ENCODE measurements at places on chromosomes 13 and 19.

DNA sequence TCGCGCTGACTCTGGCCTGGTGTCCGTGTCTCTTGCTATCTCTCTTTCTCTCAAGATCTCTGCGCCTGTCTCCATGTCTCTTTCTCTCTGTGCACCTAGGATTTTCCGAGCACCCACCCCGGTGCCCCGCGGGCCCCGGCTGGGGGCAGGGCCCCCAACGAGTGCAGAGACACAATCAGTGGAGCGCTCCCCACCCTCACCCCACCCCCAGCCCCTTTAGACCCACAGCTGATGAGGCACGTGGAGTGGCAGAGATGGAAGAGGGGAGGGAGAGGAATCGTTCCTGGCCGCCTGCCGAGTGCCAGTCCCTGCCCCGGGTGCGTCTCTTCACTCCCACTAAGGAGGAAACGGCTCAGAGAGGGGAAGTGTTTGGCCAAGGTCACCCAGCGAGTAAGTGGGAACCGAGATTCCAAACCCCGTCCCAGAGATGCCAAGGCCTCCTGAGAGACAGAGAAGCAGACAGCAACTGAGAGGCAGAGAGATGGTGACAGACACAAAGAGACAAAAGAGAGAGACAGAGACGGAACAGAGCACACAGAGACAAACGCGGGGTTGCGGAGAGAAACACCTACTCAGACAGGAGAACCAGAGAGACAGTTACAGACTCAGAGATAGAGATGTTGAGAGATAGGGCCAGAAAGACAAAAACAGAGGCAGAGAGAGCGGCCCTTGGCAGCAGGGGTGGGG, 626 bp upstream of the BCL3 start:
- DNase-seq: no peak

DNA sequence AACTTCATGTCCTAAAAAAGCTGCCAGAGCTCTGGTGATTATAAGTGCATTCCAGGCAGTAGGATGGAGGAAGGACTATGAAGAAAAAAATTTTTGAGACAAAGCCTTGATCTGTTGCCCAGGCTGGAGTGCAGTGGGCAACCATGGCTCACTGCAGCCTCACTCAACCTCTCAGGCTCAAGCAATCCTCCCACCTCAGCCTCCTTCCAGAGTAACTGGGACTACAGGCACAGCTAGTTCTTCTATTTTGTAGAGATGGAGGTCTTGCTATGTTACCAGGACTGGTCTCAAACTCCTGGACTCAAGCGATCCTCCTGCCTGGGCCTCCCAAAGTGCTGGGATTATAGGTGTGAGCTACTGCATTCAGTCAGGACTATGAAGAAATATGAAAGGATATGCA, 161.2 kb downstream of the IRS2 start:
- DNase-seq: no peak

- no peak for DNase-seq
These were observed 56.9 kb downstream of the LACC1 start for GRCh38 chr13:43936647-43937046.

DNA sequence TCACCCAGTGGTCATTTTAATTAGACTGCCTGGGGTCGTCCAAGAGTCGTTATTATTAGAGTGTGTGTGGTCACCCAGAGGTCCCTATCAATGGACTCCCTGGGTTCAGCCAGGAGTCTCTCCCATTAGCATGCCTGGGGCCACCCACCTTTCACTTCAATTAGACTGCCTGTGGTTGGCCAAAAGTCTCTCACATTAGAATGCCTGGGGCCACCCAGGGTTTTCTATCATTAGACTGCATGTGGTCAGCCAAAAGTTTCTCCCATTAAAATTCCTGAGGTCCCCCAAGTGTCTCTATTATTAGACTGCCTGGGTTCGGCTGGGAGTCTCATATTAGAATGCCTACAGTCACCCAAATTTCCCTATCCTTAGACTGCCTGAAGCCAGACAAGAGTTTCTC, 1472.6 kb downstream of the UQCRFS1 start:
- no peak for DNase-seq

- no peak for DNase-seq
These were observed 54.1 kb downstream of the ABCC4 start for GRCh38 chr13:95247171-95247570.

GRCh38 chr19:44753932-44754749, 5.6 kb downstream of the BCL3 start:
- peak; percentile 61 for DNase-seq

- no peak for DNase-seq
These were observed 9.9 kb upstream of the C5AR2 start for GRCh38 chr19:47322058-47322457.

DNA sequence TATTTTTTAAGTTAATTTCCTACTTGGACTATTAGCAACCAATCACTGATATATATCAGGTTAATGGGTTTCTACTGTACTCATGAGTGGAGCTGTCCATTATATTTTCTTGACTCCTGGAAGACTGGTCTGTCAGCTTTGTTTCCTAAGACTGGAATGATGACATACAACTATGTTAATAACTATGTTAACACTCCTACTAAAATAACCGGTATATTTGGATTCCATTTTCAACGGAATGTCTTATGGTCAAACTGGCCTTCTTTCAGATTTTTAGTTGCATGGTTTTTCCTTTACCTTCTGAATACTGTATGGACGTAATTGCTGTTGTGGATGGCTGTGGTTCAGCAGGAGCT, 45.8 kb upstream of the GPI start:
- DNase-seq: no peak

GRCh38 chr13:112124141-112124540, 57.2 kb downstream of the SOX1 start:
- no peak for DNase-seq

DNA sequence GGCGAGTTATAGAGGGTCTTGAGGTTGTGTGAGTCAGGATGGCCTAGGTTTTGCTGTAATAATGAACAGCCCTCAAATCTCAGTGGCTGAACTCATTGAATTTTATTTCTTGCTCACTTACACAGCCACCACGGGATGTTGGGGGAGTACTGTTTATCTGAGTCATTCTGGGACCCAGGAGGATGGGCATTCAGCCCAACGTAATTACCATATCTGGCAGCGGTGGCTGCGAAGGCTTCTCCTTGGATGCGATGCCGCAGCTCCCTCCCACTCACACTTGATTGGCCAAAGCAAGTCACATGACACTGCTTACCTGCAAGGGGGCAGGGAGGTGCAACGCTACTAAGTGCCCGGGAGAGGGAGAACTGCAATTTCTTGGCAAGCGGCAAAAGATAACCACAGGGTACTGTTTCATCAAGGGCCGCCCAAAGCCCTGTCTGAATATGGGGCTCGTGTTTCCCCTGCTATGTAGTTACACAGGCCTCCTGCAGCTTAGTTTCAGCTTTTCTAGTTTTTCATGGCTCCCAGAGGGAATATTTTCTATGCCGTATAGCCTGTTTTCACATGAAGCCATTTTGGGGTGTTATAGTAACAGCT, 19.9 kb downstream of the ZSWIM9 start:
- no peak for DNase-seq

- no peak for DNase-seq
These were observed 5.9 kb upstream of the ARL11 start for GRCh38 chr13:49622174-49622946.

DNA sequence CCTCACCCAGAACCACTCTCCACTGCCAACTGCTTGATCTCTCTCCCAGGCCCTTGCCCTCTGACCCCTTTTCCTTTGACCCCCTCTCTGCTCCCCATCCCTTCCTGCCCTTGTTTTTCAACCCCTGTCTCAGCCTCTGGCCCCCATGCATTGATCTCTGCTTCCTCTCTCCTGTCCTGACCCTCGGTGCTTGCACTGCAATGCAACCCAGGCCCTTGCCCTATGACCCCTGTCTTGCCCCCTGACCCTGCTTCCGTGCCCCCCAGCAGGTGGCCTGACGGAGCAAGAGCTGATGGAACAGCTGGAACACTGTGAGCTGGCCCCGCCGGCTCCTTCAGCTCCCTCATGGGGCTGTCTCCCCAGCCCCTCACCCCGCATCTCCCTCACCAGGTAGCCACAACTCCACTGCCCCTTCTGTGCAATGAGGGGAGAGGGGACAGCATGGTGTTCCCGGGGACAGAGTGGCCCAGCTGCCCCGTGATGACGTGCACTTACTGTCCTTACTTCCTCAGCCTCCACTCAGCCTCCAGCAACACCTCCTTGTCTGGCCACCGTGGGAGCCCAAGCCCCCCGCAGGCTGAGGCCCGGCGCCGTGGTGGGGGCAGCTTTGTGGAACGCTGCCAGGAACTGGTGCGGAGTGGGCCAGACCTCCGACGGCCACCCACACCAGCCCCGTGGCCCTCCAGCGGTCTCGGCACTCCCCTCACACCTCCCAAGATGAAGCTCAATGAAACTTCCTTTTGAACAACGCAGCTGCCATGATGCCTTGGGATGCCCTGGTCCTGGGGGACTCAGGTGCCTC, 10.5 kb upstream of the LTBP4 start:
- DNase-seq: no peak
